ENCODE measurements at places on chromosomes 2 and 18. TPM values are rescaled to one million over a fixed set of nuclear protein-coding genes. Genes with fewer than 3 reads are reported as not detected.

PPP4R1 gene
- total RNA-seq = 33.7 TPM

PSMA8 gene
- total RNA-seq = 3.3 TPM

- no peaks in the 10 kb centered on the region for H3K27me3 ChIP-seq
- DNase-seq = no peak
- no peaks in the 10 kb centered on the region for H3K4me1 ChIP-seq
- H3K27ac ChIP-seq = no peak overlapping the region
These were observed 116.8 kb upstream of the MEIS1 start for GRCh38 chr2:66318009-66318561.

GRCh38 chr2:111227716-111228141 is 107.0 kb downstream of the BCL2L11 start:
- H3K27me3 ChIP-seq = peaks cover 41% of the 10 kb centered on the region
- peak overlapping the region; percentile 26 for H3K27ac ChIP-seq
- H3K4me1 ChIP-seq = peaks cover 15% of the 10 kb centered on the region
- no peak overlapping the region for H3K4me3 ChIP-seq
- no peak for DNase-seq

All from activated naive CD8-positive, alpha-beta T cell treated with anti-CD3 and anti-CD28 coated beads for 36 hours (primary cell).